GM13976 (cell line): ENCODE measurements at places on chromosomes 6 and 20.

DNA sequence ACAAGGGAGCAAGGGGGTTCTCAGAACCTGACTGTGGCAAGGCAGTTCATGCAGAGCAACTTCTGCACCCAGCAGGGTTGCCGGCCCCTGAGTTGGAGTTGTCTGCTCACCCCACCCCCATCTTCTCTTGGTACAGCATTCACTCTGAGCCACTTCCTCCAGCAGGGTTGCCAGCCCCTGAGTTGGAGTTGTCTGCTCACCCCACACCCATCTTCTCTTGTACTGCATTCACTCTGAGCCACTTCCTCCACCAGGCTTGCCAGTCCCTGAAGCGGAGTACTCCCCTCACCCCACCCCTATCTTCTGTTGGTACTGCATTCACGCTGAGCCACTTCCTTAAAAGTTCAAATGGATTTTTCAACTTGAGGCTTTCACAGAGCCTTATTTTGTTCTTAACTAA, 79.7 kb upstream of the SYNDIG1 start:
- no peak for DNase-seq

DNA sequence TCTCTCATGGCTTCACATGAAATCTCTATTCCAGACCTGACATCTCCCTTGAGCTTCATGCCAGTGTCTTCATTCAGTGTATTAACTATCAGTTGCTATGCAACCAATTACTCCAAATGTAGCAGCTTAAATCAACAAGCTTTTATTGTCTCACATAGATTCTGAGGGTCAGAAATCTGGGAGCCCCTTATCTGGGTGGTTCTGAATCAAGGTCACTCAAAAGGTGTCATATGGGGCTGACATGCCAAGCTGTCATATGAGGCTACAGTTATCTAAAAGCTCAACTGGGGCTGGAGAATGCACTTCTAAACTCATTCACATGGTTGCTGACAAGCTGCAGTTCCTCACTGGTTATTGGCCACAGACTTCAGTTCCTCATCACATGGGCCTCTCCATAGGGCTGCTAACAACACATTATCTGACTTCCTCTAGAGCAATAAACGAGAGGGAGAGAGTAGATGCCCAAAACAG, 7.3 kb upstream of the CGA start:
- DNase-seq = no peak

GRCh38 chr6:162825597-162825996, 97.8 kb downstream of the PACRG start:
- DNase-seq = no peak

- DNase-seq = no peak
These were observed 10.1 kb upstream of the BTBD3 start for GRCh38 chr20:11907621-11908020.

- DNase-seq = no peak
These were observed 101.1 kb downstream of the ATXN1 start for GRCh38 chr6:16660157-16660497.

GRCh38 chr6:131960371-131961133, 9.4 kb upstream of the CCN2 start:
- no peak for DNase-seq

- no peak for DNase-seq
These were observed 8.8 kb downstream of the ASIP start for GRCh38 chr20:34250005-34250404.

GRCh38 chr6:29976253-29976587, 33.9 kb downstream of the HLA-A start:
- no peak for DNase-seq

GRCh38 chr6:15518057-15518456, 144.8 kb downstream of the DTNBP1 start:
- no peak for DNase-seq

DNA sequence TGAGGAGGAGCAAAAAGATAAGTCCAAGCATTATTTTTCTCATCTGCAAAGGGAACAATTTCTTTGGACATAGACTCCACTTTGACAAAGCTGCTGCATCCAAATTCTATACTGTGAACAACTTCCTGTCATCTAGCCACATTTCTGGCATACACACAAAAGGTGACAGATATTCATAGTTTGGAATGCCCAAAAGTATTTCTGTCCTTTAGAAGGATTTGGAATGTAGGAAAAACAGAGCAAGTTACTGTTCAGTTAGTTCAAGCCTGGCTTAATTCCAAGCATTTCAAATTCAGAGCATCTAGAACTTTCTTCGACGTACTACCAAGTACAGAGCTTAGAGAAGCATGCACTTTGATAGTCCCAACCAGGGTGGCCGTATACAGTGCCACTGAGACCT, 134.0 kb downstream of the PDE7B start:
- no peak for DNase-seq

GRCh38 chr6:5681480-5681879, 325.2 kb downstream of the NRN1 start:
- peak; percentile 47 for DNase-seq

GRCh38 chr6:167323111-167323510, 1.8 kb upstream of the TTLL2 start:
- no peak for DNase-seq

GRCh38 chr6:130517444-130517931, 151.7 kb downstream of the TMEM200A start:
- DNase-seq = peak; percentile 56

- no peak for DNase-seq
These were observed 6.0 kb downstream of the PNLDC1 start for GRCh38 chr6:159806021-159806458.

DNA sequence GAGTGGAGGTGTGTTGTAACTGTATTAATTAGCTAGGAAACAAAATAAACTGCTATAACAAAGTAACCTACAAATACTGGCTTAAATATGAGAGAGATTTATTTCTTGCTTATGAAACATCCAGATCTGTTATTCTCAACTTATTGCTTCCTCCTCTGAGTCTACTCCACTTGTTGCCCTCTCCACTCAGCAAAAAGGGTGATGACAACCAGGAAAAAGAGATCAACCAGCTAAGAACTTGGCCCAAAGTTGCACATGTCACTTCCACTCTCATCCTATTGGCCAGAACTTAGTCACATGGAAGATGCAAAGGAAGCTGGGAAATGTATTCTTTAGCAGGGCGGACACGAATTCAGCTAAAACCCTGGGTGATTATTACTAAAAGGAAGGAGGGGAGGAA, 5.2 kb upstream of the TP53RK start:
- no peak for DNase-seq

DNA sequence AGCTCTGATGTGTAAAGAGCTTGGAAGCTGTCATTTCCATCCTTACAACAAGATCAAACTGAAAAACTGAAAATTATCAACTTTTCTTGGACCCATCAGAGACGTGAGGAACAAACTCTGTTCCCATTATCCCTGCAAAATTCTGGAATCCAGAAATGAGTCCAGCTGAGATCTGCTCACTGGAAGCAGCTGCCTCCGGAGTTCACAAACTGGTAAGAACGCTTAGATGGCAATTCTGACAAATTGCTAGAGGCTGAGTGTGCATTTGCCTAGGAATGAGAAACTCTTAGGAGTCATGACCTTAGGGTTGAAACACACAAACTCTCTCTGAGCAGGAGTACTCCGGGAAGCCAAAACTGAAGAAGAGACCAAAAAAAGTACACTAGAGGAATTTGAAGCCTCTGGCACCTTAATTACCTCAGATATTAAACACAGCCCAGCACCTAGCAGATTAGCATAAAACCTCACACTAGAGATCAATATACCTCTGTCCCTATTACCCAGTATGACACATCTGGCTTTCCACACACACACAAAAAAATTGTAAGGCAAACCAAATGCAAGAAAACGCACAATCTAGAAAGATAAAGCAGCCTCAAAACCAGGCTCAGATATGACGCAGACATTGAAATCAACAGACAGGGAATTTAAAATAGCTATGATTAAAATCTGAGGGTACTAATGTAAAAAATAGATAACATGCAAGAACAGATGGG, 233.5 kb upstream of the SGK1 start:
- DNase-seq = no peak

DNA sequence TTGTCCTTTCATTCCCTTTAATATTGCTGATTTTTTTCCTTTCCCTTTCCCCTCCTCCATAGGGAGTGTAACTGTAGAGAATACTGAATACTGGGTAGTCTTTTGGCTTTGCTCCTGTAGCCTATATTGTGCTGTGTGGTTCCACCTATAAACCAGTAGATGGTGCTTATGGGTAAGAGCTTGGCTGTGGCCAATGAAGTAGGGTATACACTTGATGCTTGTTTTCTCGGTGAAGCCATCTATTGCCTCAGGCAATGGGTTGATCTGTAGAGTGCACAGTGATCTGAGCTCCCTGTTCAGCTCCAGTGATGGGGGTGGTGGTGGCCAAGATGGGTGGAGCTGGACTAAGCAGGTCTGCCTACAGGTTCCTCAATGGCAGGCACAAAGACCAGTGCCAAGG, 203.3 kb upstream of the IMPG1 start:
- no peak for DNase-seq

GRCh38 chr6:146305092-146305491, 238.5 kb upstream of the RAB32 start:
- DNase-seq = no peak

GRCh38 chr6:157831424-157832249, 8.6 kb downstream of the SNX9 start:
- no peak for DNase-seq

DNA sequence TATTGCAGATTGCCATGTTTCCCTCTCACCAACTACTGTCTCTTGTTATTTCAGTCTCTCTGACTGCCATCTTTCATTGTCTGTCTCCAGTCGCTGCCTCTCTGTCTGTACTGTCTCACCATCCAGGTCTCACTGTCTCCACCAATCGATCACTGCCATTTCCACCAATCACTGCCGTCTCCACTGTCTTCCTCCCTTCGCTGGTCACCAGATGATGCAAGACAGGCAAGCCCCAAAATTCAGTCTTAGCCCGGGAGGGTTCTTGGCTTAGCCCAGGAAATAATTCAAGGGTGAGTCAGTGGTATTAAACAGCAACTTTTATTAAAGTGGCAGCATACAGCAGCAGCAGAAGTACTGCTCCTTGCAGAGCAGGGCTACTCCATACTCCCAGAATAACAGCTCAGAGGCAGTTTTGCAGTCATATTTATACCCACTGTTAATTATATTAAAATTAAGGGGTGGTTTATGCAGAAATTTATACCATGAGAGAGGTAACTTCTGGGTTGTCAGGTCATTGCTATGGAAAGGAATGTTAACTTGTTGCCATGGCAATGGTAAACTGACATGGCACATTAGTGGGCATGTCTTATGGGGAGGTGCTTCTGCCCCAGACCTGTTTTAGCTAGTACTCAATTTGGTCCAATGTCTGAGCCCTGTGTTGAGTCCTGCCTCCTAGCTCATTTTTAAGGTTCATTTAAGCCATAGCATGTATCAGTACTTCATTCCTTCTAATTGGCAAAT, 23.0 kb upstream of the ECHDC1 start:
- no peak for DNase-seq

- DNase-seq = no peak
These were observed 1.4 kb downstream of the GINS1 start for GRCh38 chr20:25408890-25409289.

GRCh38 chr6:1917626-1918371, 308.1 kb downstream of the FOXC1 start:
- no peak for DNase-seq

DNA sequence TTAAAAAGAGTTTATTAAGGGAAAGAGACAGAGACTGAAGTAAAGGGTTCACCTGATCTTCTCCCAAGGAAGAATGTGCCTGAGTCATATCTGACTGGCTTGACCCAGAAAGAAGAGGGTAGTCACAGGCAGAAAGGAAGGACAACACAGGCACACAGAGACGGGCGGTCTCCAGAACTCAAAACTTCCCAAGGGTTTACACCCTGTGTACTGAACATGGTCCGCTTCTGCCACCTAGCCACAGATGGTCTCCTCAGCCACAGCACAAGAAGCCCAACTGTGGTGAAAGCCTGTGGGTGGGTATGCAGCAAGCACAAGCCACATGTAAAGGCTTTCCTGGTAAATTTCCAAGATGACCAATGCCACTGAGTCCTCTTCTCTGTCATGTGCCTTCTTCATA, 17.2 kb downstream of the UNC5CL start:
- no peak for DNase-seq

- no peak for DNase-seq
These were observed 189.5 kb upstream of the FLRT3 start for GRCh38 chr20:14526891-14527290.

DNA sequence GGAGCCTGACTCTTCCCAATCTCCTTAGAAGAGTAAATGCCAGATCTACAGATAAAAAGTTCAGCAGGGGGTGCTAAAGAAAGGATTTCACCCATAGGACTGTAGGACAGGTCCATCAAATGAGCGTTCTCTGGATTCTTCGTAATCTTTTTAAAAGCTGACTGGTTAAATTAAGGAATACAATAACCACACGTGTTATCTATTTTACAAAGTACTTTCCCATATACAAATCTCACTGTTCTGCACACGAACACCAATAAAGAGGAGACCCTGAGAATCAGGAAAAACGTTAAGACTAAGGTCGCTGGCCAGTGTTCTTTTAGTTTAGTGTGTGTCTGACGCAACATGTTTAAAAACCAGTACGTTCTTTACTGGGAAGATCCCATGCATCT, 542 bp downstream of the TUBE1 start:
- DNase-seq = peak; percentile 53

GRCh38 chr6:161736326-161736725, 462.5 kb upstream of the AGPAT4 start:
- DNase-seq = no peak

DNA sequence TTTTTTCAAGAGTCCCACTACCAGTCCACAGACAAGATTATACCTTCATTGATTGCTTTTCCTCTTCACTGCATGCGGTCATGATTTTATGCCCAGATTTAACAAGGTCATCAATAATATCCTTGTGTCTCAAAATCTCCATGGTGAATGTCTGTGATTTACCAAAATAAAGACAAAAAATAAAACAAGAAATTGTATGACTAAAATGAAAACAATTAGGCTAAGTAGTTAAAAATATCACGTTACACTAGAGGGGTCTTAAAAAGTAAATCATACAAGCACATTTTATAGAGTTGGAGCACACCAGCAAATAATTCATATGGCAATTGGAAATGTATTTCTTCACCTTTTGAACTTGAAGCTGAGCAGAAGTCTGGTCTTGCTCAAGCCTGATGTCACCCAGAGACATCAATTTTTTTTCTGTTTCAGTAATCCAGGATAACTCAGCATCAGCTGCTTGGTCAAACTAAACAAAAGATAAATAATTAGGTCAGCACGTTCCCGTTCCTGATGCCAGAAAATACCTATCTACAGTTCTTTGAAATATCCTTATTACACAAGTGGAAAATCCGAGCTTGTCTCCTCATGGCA, 125.4 kb downstream of the DST start:
- DNase-seq = no peak

DNA sequence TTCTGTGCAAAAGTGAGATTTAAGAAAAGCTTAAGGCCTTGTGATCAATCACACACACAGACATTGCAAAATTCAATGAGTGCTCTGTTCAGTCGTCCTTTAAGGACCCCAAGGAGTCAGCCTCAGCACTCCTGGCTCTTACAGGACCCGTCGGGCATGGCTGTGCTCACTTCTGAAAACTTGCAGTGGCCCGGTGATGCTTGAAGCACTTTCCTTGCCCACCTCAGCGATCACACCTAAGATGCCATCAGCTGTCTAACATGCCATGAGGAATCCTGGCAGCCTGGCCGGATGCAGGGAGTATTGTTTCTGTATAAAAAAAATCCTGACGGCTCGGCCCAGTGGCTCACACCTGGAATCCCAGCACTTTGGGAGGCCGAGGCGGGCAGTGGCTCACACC, 101.4 kb upstream of the LAMP5 start:
- no peak for DNase-seq
